NCI-H460 (cell line): ENCODE measurements at places on chromosomes 6 and 20. TPM values are rescaled to one million over a fixed set of nuclear protein-coding genes. Genes with fewer than 3 reads are reported as not detected.

GRCh38 chr6:144379356-144379755 is 94.2 kb downstream of the UTRN start:
- DNase-seq, result no peak

DNA sequence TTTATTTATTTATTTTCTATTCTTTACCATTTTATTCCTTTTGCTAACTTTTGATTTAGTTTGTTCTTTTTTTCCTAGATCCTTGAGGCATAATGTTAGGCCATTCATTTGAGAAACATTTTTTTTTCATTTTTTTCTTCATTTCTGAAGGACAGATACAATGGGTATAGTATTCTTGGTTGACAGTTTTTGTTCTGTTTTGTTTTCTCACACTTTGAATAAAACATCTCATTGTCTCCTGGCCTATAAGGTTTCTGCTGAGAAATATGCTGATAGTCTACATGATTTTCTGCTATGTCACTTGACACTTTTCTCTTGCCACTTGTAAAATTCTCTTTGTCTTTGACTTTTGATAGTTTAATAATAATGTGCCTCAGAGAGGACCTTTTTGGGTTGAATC is 294.6 kb upstream of the EPHA7 start:
- DNase-seq, result no peak

DNA sequence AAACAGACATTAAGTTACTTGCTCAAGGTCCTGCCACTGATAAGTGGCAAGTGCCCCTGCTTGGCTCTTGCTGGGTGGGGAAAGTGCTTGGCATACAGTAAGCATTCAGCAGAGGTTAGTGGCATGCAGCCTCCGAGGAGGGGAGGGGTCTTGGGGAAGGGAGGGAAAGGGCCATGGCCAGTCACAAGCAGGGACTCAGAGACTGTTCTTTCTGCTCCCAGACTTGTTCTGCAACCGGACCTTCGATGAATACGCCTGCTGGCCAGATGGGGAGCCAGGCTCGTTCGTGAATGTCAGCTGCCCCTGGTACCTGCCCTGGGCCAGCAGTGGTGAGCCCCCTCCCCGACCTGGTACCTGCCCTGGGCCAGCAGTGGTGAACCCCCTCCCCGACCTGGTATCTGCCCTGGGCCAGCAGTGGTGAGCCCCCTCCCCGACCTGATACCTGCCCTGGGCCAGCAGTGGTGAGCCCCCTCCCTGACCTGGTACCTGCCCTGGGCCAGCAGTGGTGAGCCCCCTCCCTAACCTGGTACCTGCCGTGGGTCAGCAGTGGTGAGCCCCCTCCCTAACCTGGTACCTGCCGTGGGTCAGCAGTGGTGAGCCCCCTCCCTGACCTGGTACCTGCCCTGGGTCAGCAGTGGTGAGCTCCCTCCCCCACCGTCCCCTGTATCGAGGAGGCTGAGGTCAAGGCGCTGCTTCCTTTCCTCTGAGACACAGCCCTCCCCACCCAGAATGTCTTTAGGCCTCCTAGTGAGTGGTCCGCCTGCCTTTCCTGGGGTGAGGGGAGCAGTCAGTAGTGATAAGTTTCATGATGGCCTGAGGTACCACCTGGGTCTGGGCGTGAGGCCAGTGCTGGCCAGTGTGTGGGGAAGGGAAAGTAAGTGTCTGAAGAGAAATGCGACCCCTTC is 8.9 kb downstream of the GLP1R start:
- no peak for DNase-seq

The BANF2 gene
- total RNA-seq, result not detected in 2 replicates

- no peak for DNase-seq
These were observed 74.9 kb downstream of the FOXO3 start for GRCh38 chr6:108635505-108636226.

The PAX1 gene
- 0.12 and 0.54 TPM in 2 replicates for total RNA-seq

DNA sequence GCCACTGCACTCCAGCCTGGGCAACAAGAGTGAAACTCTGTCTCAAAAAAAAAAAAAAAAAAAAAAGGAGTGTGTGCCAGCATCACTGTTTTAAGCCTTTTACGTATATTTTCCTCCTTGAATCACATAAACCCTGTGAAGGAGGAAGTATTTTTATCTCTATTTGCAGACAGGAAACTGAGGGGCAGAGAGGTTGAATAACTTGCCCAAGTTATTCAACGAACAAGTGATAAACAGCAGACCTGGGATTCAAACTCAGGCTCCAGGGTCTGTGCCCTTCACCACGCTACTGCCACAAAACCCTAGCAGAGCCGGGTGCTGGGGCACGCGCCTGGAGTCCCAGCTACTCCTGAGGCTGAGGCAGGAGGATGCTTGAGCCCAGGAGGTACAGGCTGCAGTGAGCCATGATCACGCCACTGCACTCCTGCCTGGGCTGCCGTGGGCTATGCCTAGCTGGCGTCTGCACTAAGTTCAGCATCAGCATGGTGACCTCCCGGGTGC is 9.4 kb upstream of the AVP start:
- no peak for DNase-seq

The DYNLRB1 gene
- total RNA-seq, result 175 and 219 TPM in 2 replicates

GRCh38 chr20:23690581-23690980 is 1.7 kb upstream of the CST4 start:
- DNase-seq, result no peak

- no peak for DNase-seq
These were observed 205.4 kb upstream of the BMP2 start for GRCh38 chr20:6562111-6562510.
